ENCODE measurements at places on chromosomes 2 and 18. TPM values are rescaled to one million over a fixed set of nuclear protein-coding genes. Genes with fewer than 3 reads are reported as not detected.
A peak's percentile ranks its signal among the peaks of the same experiment; 100 is the strongest.

GRCh38 chr2:72961853-72962468 lies 44.6 kb downstream of the EMX1 start:
- no peak for DNase-seq

DNA sequence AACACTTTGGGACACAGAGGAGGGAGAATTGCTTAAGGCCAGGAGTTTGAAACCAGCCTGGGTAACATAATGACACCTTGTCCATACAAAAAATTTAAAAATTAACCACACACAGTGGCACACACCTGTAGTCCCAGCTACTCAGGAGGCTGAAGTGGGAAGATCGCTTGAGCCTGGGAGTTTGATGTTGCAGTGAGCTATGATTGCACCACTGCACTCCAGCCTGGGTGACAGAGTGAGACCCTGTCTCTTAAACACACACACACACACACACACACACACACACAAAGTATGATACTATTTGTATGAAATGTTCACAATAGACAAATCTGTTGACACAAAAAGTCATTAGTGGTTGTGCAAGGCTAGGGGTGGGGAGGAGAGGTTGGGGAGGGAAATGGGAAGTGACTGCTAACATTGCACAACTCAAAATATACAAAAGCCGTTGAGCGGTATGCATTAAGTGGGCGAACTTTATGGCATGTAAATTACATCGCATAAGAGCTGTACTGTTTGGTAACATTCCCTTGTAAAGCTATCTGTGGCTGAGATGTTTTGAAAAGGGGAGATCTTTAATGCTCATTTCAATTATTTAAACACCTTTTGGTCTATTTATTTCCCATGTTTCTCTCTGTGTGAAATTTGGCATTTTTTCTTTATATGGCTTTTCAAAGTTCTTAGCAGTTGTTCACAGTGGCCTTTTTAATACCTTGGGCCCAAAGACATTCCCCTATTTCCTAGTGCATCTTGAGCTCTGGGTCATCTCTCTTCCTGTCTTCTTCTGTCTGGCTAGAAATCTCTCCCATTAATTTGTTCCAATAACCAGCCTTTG lies 58.9 kb upstream of the ZNF516 start:
- peak; percentile 17 for DNase-seq

GRCh38 chr2:105802587-105802986 lies 57.9 kb downstream of the NCK2 start:
- DNase-seq, result no peak

The CHRNG gene
- not detected for total RNA-seq
